ENCODE measurements at places on chromosomes 7 and 10.

DNA sequence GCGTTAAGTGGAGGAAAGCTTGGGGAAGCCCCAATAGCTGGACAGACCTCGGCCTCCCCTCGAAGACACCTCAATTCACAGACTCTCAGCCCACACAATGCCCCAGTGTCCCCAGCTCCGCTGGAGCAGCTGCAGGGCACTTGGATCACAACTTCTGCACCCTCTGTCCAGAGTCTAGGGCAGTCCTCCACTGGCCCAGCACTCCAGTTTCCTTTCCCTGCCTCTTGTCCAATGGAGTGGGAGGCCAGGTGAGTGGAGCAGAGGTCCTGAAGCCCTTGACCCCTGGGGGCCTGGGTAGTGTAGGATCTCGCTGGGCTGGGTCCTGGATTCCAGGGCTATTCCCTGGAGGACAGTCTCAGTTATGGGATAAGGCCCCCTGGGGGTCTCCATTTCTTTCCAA lies 11.9 kb downstream of the SFRP5 start:
- DNase-seq: no peak

GRCh38 chr7:79285756-79286155 lies 167.7 kb downstream of the MAGI2 start:
- no peak for DNase-seq

DNA sequence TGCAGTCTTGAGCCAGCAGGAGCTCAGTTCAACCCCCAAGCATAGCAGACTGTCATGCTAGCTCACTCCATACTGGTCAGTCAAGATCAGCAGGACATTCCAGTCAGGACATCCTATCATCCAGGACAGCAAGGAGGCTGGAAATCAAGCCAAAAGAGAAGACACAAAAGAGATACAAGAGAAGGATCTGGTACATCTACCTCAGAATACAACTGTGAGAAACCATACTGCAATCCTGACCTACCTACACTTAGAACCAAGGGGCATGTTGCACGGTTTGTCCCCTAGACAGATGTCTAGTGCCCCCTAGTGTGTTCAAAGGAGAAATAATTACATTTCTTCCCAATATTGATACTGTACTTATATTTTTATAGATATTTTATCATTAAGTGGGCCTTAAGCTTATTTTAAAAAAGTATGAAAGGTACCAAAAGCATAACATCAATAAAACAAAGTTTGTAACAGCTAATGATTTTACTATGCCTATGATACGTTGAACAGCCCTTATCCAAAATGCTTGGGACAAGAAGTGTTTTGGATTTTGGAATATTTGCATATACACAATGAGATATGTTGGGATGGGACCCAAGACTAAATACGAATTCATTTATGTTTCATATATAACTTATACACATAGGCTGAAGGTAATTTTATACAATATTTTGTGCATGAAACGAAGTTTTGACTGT lies 26.7 kb downstream of the ERCC6 start:
- DNase-seq: no peak

DNA sequence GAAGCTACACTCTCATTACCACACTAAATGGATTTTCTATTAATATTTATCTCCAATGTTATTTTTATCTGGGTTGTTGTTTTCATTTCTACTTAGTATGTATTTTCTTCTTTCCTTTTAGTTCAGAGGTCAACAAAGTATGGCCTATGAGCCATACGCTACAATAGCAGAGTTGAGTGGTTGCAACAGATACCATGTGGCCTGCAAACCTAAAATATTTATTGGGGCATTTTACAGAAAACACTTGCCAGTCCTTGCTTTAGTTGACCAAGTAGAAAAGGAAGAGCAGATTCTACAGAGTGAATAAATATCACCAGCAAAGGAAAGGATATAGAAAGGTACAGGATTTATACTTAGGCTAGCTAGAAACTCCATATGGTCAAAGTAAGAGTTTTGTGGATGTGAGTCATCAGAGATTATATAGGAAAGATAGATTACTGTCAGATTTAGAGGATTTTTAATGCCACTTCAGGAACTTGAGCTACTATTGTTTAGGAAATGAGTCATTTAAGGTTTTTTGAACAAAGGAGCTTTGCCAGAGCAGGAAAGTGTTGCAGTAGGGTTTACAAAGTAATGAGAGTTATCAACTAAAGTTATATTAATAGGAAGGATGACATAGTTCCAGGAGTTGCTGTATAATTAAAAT lies 323.3 kb upstream of the KAT6B start:
- DNase-seq: no peak

GRCh38 chr7:141074162-141074991 lies 513 bp downstream of the TMEM178B start:
- DNase-seq: no peak
